ENCODE measurements at places on chromosomes 5 and 9.

GRCh38 chr9:122406070-122406890 lies 35.5 kb downstream of the PTGS1 start:
- DNase-seq, result no peak

DNA sequence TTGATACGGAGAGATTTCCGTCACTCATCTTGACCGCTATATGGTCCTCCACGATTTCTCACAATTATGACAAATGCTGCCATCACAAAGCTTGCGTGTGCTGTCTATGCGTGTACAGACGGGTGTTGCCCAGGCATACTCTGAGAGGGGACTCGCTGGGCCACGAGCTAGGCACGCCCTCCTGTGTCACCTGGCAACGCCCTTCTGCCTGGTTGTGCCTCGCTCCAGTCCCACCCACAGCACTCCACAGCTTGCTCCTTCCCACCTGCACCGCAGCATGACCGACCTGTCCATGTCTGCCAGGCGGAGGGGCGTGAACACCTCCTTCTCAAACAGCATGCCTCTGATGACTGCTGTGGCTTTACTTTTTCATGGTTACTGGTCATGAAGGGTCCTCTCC lies 55.6 kb downstream of the CAMSAP1 start:
- DNase-seq, result no peak

- DNase-seq, result no peak
Measured at GRCh38 chr5:88544136-88544645, 275.5 kb upstream of the TMEM161B start.

- DNase-seq, result no peak
Measured at GRCh38 chr9:74496819-74497747, at the start of gene RORB. Gene RORB, plus strand, starts transcription at chr9:74497335. Its CDS starts 642 bp downstream, at chr9:74497977.

Measured in NCI-H1417 treated with DMSO at 0.1 percent for 48 hours (cell line).